Activated T-cell treated with anti-CD3 and anti-CD28 coated beads for 48 hours (primary cell): ENCODE measurements at places on chromosomes 11 and 22.

- no peak for DNase-seq
Measured at GRCh38 chr11:124829986-124830385, 29.8 kb upstream of the MSANTD2 start.

DNA sequence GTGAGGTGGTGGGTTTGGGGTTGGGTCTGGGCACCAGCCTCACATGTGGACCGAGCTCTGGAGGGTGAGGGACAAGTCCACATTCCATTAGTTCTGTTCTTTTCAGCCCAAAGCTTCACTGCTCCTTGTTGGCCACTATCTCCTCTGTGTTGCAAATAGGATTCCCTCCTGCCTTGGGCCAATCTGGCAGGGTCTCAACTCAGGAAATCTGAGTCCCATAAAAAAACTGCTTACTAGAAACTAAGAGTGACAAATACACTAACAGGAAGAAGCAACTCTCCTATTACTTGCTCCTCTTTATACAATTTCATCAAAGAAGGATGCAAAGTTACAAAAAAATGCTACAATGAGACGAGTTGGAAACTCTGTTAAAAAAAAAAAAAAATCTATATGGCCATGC, 66.2 kb upstream of the CSNK1E start:
- DNase-seq = no peak

GRCh38 chr11:34810107-34810562, 106.0 kb downstream of the APIP start:
- no peak for DNase-seq

DNA sequence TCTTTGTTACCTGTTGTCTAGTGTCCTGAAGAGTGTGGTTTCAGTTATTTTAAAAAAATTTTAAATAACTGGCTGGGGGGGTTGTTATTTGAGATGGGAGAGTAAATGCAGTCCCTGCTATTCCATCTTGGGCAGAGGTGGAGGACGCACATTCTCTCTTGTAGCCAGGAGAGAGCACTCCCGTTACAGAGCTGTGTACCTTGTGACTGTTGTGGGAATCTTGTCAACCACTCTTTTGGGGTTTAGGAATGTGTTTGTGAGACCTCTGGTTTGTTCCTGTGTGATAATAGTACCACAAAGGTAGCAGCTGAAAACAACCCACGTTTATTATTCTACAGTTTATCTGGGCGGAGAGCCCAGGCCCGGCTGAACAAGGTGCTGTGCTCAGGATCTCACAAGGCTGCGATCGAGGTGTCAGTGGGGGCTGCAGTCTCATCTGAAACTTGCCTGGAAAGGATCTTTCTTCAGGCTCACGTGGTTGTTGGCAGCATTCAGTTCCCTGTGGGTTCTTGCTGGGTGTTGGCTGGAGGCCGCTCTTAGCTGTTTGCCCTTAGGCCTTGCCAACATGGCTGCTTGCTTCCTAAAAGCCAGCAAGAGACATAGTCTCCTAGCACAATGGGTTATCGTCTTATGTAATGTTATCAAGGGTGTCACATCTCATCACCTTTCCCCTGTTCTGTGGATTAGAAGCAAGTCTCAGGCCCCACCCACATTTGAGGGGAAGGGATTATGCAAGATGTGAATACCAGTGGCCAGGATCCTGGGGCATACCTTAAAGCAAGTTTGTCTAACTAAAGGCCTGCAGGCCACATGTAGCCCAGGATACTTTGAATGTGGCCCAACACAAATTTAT, 20.6 kb downstream of the IGHMBP2 start:
- DNase-seq = no peak

- DNase-seq = no peak
Measured at GRCh38 chr22:30908051-30908461, 60.5 kb downstream of the MORC2 start.

GRCh38 chr11:120610111-120610510, 98.6 kb downstream of the GRIK4 start:
- DNase-seq = no peak

- DNase-seq = no peak
Measured at GRCh38 chr11:2180789-2181370, 9.3 kb upstream of the TH start.

GRCh38 chr11:59691156-59691555, 22.3 kb upstream of the PATL1 start:
- DNase-seq = no peak

- DNase-seq = no peak
Measured at GRCh38 chr11:119251114-119251513, 45.0 kb downstream of the CBL start.

- no peak for DNase-seq
Measured at GRCh38 chr11:105719073-105719822, 109.4 kb downstream of the GRIA4 start.

DNA sequence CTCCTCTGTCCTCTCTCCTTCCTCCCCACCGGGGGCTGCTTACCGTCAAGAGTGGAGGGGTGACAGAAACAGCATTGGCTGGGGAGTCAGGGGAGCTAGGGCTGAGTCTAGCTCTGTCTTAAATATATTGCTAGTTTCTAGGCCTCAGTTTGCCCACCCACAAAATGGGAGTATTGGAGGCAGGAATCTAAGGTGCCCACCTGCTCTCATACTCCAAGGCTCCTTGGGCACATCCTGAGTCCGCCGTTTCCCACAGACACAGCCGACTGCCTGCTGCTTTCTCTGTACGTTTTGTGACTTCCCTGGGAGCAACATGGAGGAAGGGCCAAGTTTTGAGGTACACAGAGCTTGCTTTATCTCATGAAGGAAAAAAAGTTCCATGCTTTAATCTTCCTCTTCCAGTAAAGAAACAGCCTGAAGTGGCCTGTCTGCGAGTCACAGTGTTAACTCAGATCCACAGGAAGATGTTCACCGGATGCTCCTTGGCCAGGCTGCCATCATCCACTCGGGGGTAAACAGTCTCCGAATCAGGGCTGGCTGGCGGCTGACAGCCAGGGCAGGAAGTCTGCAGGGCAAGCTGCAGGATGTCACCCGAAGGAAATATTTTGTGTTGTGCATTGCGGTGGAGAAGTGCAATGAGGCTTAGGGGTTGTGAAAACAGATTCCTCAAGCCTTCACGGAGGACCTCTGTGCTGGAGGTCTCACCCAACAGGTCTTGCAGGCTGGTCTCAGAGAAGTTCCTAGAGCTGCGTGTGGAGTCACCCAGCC, 11.0 kb upstream of the CERK start:
- no peak for DNase-seq

- no peak for DNase-seq
Measured at GRCh38 chr11:94766713-94767206, 1.4 kb upstream of the AMOTL1 start.

DNA sequence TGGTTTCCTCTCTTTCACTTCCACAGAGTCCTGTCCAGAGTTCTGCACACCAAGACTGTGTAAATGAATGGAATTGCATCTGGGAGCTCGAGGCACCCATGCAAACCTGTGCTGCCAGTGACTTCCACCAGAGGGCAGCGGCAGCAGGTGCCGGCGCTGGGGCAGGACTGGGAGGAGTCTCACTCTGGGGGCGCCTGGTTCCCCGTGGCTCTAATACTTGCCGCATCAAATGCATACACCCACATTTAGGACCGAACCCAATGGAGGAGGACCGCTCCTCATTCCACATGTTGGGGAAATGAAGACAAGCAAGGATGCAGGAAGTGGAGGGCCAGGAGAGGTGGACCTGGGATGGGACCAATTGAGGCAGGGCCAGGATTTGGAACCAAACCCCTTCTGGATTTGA, 1.1 kb upstream of the CD6 start:
- DNase-seq = peak; percentile 77

DNA sequence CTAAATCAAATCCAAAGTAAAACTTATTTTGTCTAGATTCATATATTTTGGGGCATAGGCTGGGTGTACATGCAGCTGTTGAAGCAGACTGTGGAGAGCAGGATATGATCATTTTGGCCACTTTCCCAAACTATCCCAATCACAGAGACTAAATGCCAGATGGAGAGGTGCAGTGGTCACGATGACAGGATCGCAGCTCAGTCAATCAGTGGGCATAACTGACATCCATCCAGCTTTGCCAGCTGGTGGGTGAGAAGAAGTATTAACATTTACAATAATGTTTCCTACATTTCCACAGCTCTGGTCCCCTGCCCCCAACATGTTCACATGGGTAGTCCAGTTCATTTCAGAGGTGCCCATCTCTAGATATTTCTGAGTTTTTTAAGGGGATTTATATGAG, 255.5 kb upstream of the SESN3 start:
- DNase-seq = no peak

DNA sequence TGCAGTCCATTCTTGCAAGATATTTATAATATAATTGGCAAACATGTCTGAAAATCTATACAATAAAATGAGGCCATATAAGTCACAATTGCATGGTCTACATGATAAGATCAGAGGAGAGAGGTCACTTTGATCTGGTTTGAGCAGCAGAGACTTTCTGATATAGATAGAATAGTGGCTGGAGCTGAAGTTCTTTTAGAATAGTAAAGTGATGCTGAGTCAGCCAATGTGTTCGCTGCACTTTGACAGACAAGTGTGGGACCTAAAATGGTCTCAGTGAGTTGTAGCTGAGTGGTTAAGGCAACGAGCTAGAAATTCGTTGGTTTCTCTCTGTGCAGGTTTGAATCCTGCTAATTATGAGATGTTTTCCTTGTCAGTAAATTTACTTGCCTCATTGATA, 257.0 kb upstream of the C11orf87 start:
- no peak for DNase-seq

DNA sequence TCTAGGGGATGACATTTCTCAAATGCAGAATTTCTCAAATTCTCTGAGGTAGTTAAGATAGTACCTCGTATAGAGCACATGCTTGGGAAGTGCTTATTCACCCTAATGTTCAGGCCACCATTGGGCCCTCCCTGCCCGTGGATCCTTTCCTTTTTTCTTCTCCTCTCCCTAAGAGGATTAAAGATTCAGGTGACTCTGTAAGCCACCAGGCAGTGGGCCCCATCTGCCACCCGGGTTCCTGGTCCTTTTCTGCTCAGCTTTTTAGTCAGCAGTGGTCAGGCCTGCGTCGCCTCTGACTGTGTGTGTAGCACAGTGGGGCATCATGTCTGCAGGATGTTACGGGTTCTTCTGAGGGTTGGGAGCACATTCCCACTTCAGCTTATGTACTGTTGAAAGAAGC, 7.2 kb downstream of the CEP164 start:
- DNase-seq = no peak

DNA sequence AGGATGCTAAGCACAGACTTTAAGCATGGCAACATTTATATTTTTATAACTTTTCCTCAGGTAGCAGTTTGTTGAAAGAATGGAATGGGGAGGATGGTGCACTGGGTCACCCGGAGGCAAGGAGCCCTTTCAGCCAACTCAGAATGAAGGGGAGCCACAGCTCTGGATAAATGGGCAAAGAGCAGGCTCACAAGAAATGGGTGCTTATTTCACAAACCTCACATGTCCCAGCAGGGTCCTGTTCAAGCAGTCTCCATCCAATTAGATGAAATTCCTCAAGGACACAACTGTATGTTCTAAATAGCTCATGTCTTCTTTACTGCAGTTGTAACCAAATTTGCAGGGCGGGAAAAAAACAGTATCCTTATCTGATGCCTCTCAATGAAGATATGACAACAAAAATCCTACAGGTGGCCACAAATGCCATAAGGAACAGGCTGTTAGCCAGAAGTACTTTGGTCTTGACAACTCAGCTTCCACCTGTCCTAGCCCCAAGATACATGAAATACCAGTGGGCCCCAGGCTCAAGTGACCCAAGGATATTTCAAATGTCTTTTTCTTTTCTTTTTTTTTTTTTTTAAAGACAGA, 48.2 kb downstream of the MAPK1 start:
- DNase-seq = no peak

GRCh38 chr11:125256541-125257189, 92.1 kb downstream of the PKNOX2 start:
- no peak for DNase-seq

- no peak for DNase-seq
Measured at GRCh38 chr11:127000981-127001380, 411 bp upstream of the KIRREL3 start.

- no peak for DNase-seq
Measured at GRCh38 chr22:43824724-43825420, 12.8 kb upstream of the EFCAB6 start.

DNA sequence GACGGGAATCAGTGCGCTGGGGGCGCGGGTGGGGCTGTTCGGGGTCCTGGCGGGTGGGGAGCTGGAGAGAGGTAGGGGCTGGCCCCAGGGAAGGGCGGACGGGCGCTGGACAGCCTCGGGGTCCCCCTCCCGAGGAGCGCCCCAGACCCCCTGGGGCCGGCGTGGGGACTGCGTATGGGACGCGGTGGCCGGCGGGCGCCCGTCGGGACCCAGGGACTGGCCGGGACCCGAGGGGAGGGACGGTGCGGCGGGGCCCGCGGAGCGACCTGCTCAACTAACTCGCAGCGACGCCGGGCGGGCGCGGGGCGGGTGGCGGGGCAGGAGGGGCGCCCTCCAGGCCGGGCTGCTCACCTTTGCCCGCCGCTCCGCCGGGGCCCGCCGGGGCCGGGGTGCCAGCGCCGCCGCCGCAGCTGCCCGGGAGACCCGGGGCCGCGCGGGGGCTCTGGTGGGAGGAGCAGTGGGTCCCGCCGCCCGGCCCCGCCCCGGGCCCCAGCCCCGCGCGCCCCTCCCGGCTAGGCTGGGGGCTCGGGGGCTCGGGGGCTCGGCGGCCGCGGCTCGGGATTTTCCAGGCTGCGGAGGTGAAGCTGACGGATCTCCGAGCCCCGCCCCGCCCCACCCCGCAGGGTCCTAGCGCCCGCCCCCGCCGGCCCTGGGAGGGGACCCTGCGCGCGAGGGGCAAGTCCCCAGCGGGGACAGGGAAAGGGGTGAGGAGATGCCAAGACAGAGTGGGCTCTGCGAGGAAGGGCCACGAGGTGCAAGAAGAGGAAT, 12.3 kb downstream of the STARD10 start:
- peak; percentile 39 for DNase-seq

DNA sequence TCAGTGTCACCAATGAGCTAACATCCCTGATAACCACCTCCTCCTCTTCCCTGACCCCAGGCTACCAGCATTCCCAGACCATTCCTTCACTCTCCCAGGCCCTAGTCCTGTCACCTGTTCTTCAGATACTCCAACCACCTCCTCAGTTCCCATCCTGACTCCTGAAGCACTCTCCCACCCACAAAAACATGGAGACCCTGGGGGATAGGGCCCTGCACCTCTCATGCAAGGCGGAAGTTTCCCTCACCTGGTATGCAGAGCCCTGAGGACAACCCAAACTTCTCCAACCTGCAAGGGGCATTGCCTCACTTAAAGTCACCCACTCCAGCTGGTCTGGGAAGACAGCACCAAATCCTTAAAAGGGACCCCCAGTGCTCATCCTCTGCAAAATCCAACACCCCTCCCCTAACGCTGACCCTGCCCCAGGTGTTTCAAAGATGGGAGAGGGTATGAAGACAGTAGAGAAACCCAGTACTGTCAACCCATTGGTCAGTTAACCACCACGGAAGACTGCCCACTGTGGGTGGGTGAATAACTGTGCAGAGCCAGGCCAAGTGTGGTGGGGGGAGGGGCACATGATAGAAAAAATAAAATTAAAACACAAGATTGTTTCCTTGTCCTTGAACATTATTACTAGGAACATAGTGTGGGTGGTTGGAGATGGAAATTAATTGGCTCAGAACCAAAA, 1.4 kb downstream of the TNKS1BP1 start:
- DNase-seq = no peak

- DNase-seq = no peak
Measured at GRCh38 chr11:71917646-71918140, 10.7 kb downstream of the XNDC1N start.

GRCh38 chr22:21445437-21446127, 21.6 kb upstream of the TMEM191C start:
- DNase-seq = no peak
